ENCODE measurements at places on chromosomes 13 and 19. TPM values are rescaled to one million over a fixed set of nuclear protein-coding genes. Genes with fewer than 3 reads are reported as not detected.

DNA sequence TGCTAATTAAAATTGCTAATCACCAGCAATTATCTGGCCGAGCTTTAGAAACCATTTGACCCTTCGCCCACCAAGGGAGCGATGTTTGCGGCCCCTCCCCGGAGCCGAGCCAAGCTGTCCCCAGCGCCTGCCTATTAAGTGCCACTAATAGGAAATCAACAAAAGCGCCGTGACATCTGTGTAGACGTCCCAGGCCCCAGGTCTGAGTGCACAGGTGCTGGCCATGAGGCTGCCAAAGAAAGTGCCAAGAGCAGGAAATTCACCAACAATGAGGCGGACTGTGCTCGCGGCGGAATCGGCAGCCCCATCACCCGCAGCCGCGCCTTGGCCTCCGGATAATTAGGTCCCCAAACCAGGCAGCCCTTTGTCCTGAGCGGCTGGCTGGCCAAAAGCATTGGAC lies 44.5 kb upstream of the SPACA7 start:
- peak; percentile 64 for DNase-seq

The MAP4K1 gene
- 3.9 TPM for total RNA-seq

The ATCAY gene
- not detected for total RNA-seq

DNA sequence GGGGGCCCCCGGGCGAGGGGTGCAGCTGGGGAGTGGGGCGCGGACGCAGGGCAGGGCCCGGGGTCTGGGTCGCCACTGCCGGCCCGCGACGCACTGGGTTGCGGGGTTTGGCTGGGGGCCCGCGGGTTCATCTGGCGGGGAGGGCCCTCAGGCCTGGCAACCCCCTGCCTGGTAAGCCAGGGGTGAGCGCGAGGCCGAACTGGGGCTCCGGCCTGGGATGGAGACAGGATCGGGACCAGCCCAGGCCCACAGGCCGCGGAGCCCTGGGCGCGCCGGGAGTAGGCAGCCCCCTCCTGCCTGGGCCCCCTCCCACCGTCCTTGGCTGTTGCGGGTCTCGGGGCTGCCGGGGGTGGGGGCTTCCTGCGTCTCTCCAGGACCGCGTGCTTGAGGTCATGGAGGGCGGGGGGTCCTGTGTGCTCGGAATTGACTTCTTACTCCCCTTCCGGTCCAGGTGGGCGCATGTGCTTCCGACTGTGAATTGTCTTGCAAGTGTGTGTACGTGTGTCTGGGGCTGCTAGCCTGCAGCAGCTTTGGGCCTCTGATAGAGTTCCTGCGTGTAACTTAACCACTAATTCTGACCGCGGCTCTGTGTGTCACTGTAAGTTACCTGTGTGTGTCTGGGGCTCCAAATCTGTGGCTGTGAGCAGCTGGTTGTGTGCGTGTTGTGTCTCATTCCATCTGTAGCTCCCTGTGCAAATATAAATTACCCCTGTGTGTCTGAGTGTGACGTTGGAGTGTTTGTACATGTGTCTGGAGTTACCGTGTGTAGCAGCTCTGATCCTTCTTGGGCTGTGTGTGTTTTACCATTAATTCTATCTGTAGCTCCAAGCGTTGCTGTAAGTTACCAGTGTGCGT lies 751 bp downstream of the GRAMD1A start:
- peak; percentile 88 for DNase-seq

GRCh38 chr13:102191951-102192502 lies 209.8 kb downstream of the FGF14 start:
- no peak for DNase-seq

- peak; percentile 96 for DNase-seq
Measured at GRCh38 chr19:17996826-17997316, 11.1 kb upstream of the ARRDC2 start.

- DNase-seq = no peak
Measured at GRCh38 chr19:15649526-15649925, 8.8 kb downstream of the CYP4F3 start.

DNA sequence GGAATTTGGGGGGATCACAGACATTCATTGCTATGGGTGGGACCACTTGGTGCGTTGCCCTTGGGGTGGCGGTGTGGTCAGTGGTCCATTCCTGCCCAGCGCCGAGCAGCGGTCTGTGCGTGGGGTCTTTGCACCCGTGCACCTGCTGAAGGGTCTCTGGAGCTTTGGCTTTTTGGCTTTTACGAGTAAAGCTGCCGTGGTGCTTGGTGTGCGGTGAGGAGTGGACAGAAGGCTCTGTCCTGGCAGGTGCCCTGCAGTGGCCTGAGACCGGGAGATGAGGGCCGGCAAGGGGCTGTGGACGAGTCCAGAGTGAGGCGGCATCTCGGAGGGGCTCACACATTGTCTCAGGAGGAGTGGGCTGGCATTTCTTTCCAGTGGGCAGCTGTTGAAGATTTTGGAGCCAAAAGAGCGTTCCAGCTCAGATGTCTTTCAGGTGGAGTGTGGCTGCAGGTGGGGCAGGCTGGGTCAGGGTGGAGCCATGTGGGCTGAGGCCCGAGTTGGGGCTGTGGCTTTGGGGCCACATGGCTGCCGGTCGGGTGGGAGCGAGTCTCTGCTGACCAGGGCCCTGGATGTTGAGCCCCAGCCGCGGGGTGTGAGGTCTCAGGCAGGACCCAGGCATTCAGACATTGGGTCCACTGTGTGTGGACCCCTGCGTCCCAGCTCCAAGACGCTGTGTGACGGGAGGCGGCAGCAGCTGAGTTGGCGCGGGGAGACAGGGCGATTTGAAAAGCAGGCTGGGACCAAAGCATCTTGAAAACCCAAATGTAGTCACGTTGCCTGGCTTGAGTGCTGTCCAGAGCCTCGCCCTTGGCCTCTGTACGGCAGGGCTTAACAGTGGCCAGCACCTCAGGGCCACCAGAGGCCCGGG lies 11.7 kb downstream of the GNA11 start:
- DNase-seq = no peak

The TEX101 gene
- not detected for total RNA-seq

DNA sequence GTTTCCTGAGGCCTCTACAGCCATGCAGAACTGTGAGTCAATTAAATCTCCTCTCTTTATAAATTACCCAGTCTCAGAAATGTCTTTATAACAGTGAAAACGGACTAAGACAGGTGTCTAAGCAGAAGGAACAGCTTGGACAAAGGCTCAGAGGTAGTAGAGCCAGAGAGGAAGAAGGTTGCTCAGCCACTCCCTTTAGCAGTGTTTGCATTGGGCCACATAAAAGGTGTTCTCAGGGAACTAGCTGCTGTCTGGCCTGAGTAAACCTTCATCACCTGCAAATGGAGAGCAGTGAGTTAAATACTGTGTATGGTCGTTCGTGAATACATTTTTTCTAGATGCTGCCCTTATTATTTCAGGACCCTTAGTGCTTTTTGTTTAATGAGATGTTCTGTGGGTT lies 383.4 kb downstream of the EFNB2 start:
- no peak for DNase-seq

The EFNA2 gene
- total RNA-seq = not detected

- DNase-seq = no peak
Measured at GRCh38 chr13:75796825-75797224, 160.7 kb downstream of the LMO7 start.

The CYP2A6 gene
- 0.48 TPM for total RNA-seq

GRCh38 chr19:42594617-42595489 lies at the start of gene CEACAM8:
CEACAM8 (minus strand) TSS chr19:42594924; CDS start chr19:42594828, 96 bp downstream.
- DNase-seq = no peak

- DNase-seq = no peak
Measured at GRCh38 chr13:110850840-110851239, 64.0 kb downstream of the ANKRD10 start.

- DNase-seq = no peak
Measured at GRCh38 chr19:30146346-30146745, 204.3 kb downstream of the URI1 start.

GRCh38 chr13:97986835-97987234 lies 33.4 kb downstream of the IPO5 start:
- DNase-seq = no peak

- no peak for DNase-seq
Measured at GRCh38 chr19:4097501-4097900, 26.4 kb downstream of the MAP2K2 start.

- no peak for DNase-seq
Measured at GRCh38 chr19:29308977-29309590, 96.1 kb upstream of the UQCRFS1 start.

The REEP6 gene
- 7.4 TPM for total RNA-seq

The CEACAM8 gene
- total RNA-seq = 0.13 TPM

GRCh38 chr19:46860125-46860845 lies 512 bp upstream of the ARHGAP35 start:
- DNase-seq = peak; percentile 98

The F10 gene
- total RNA-seq = 6.6 TPM

The CHERP gene
- 34.3 TPM for total RNA-seq

All from mesenteric fat pad (tissue), 1 donor.